ENCODE measurements at places on chromosomes 6 and 20.

- peak; percentile 83 for DNase-seq
These were observed at the start of gene NPEPL1 for GRCh38 chr20:58692579-58693225. Gene NPEPL1, plus strand, starts transcription at chr20:58692800. Its CDS starts 101 bp downstream, at chr20:58692901.

DNA sequence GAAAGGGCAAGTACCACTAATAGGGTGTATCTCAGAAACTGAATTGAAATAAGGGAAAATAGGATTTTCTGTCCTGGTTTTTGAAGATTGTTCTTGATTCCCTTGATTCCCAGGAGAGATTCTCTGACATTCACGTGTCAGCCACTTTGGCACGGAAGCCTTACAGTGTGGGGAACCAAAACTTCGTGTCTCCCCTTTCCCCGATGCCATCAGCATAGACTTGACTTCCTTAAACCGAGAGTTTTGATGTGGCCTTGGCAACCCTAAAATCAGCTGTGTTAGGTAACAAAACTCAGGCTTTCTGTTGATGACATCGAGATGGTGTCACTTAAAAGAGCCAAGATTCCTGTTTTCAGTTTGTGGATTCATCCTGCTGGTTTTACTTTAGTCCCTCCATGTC, 7.5 kb downstream of the HMGN4 start:
- no peak for DNase-seq

- no peak for DNase-seq
These were observed 29.7 kb upstream of the RANBP9 start for GRCh38 chr6:13741365-13741764.

DNA sequence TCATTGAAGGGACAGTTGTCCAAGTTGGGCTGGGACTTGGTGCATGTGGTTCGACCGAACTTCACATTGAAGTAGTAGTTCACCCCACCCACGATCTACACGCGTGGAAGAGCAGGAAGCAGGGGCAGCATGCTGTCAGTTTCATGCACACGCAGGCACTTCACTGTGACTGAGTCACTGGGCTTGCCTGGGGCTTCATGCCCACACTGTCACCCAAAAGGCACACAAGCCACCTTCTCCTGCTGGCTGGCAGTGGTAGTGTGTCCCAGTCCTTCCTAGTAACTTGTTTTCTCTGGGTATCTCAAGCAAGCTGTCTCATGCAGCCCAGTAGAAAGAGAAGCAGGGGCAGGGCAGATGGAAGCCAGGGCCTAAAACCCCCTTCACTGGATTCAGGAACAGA, 2.0 kb downstream of the CST5 start:
- no peak for DNase-seq

DNA sequence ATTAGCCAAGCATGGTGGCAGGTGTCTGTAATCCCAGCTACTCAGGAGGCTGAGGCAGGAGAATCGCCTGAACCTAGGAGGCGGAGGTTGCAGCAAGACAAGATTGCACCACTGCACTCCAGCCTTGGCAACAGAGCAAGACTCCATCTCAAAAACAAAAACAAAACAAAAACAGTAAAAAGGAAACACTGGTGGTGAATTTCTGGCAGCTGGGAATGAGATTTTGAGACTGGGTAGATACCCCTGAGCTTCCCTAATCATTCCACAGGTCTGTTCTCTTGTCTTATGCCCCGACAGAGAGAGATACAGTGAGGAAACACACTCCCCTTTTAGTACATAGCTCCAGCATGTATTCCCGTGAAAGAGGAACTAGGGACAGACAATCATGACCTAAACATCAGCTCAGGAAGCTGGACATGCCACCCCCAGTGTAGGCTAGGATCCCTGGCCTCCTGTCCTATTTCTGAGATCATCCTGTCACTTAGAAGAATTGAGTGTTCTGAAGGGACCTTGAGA, 9.6 kb downstream of the MAN1A1 start:
- DNase-seq: no peak

GRCh38 chr6:136609873-136610706, 59.9 kb upstream of the MAP7 start:
- no peak for DNase-seq

GRCh38 chr6:147805155-147805554, 296.7 kb downstream of the SAMD5 start:
- no peak for DNase-seq
